CD4-positive, alpha-beta T cell (primary cell): ENCODE measurements at places on chromosomes 4 and X. TPM values are rescaled to one million over a fixed set of nuclear protein-coding genes. Genes with fewer than 3 reads are reported as not detected.

DNA sequence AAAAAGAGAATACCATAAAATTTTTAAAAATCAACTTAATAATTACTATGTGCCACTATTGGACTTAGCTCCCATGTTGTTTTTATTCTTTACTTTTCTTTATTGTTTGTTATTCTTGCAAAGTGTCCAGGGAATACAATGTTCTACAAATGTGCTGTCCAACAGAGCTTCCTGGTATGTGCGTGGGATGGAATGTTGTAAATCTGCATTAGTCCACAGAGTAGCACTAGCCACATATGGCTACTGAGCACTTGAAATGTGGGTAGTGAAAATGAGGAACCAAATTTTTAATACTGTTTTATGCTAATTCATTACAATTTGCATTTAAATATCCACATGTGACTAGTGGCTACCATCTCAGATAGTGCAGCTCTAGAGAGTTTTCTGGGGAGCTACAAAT lies 14.3 kb upstream of the CORIN start:
- H3K27me3 ChIP-seq: no peaks in the 10 kb centered on the region
- H3K27ac ChIP-seq: no peak overlapping the region
- no peaks in the 10 kb centered on the region for H3K4me1 ChIP-seq
- H3K36me3 ChIP-seq: peaks cover 16% of the 10 kb centered on the region
- no peak overlapping the region for H3K4me3 ChIP-seq
- no peak for DNase-seq

- H3K27me3 ChIP-seq: no peaks in the 10 kb centered on the region
- H3K27ac ChIP-seq: no peak overlapping the region
- H3K4me1 ChIP-seq: no peaks in the 10 kb centered on the region
- no peaks in the 10 kb centered on the region for H3K36me3 ChIP-seq
- DNase-seq: no peak
- H3K4me3 ChIP-seq: no peak overlapping the region
Observed at GRCh38 chrX:27953171-27953570, 28.1 kb downstream of the DCAF8L1 start.

GRCh38 chr4:112881842-112882241 lies 167.6 kb upstream of the ANK2 start:
- H3K27ac ChIP-seq: no peak overlapping the region
- H3K36me3 ChIP-seq: no peaks in the 10 kb centered on the region
- no peaks in the 10 kb centered on the region for H3K4me1 ChIP-seq

- DNase-seq: no peak
- H3K27ac ChIP-seq: peak overlapping the region; percentile 89
Observed at GRCh38 chr4:81471298-81471587, 464 bp downstream of the RASGEF1B start.

DNA sequence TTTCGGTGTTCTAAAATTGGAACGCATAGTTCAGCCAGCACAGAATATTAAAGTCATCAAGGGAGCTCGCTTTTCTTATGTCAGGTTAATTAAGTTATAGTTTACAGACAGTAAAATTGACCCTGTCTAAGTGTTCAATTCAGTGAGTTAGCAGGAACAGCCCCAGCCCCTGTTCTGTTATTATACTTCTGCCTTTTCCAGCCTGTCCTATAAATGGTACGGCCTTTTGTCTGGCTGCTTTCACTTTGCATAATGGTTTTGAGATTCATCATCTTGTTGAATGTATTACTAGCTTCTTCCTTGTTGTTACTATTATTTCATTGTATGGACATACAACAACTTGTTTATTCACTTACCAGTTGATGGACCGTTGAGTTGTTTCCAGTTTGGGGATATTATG lies 9.5 kb downstream of the CXCL13 start:
- H3K27ac ChIP-seq: no peak overlapping the region
- H3K4me3 ChIP-seq: no peak overlapping the region
- no peaks in the 10 kb centered on the region for H3K36me3 ChIP-seq
- H3K4me1 ChIP-seq: peaks cover 5% of the 10 kb centered on the region
- DNase-seq: no peak

- no peak for DNase-seq
- H3K36me3 ChIP-seq: no peaks in the 10 kb centered on the region
- H3K4me1 ChIP-seq: no peaks in the 10 kb centered on the region
- no peak overlapping the region for H3K4me3 ChIP-seq
- no peaks in the 10 kb centered on the region for H3K27me3 ChIP-seq
Observed at GRCh38 chr4:91567594-91567993, 736.2 kb upstream of the GRID2 start.

DNA sequence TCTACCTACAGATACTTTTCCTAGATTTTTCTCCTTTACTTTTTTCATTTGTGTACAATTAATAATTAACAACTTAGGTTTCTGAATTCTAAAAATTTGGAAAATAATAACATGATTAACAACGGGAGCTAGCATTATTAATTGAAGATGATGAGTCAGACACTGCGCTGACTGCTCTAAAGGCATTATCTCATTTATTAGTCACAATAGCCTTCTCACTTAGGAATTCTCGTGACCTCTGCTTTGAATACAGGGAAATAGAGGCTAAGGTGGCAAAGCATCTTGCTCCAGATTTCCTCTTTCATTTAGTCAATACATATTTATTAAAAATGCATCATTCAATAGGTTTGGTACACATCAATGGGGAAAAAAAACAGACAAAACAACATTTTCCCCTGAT lies 441.3 kb downstream of the PCDH18 start:
- no peaks in the 10 kb centered on the region for H3K27me3 ChIP-seq
- H3K4me3 ChIP-seq: no peak overlapping the region
- no peak overlapping the region for H3K27ac ChIP-seq
- no peaks in the 10 kb centered on the region for H3K36me3 ChIP-seq

DNA sequence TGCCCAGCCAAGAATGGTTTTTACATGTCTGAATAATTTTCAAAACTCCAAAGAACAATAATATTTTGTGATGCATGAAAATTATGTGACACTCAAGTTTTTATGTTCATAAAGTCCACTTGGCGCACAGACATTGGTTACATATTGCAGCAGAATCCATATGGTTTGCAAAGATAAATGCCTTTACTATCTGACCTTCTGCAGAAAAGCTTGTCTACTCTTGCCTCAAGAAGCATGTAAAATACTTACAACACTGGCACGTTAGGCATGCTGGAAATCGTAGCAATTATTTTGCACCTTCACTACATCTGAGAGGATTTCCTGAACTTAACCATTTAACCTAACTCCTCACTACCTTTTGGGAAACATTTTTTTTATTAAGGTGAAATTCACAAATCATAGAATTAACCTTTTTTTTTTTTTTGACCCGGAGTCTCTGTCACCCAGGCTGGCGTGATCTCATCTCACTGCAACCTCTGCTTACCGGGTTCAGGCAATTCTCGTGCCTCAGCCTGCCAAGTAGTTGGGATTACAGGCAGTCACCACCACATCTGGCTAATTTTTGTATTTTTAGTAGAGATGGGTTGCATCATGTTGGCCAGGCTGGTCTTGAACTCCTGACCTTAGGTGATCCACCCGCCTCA lies 3.5 kb upstream of the XG start:
- no peaks in the 10 kb centered on the region for H3K27me3 ChIP-seq
- H3K4me3 ChIP-seq: no peak overlapping the region
- no peak for DNase-seq
- H3K36me3 ChIP-seq: peaks cover 3% of the 10 kb centered on the region
- no peaks in the 10 kb centered on the region for H3K4me1 ChIP-seq

The THAP6 gene
- 19.1 TPM for total RNA-seq

The CDS1 gene
- total RNA-seq: 1.3 TPM

The ZNF630 gene
- total RNA-seq: 1.2 TPM

The GRID2 gene
- not detected for total RNA-seq
